ENCODE measurements at places on chromosomes 4 and X.

GRCh38 chr4:52036886-52037530 is 1.1 kb downstream of the SGCB start:
- peak overlapping the region; percentile 83 for H3K4me3 ChIP-seq
- H3K36me3 ChIP-seq = peaks cover 3% of the 10 kb centered on the region
- no peak for DNase-seq
- peaks cover 24% of the 10 kb centered on the region for H3K4me1 ChIP-seq
- no peaks in the 10 kb centered on the region for H3K27me3 ChIP-seq

GRCh38 chr4:123397144-123398065 is 810 bp downstream of the SPRY1 start:
- DNase-seq = peak; percentile 90
- H3K4me3 ChIP-seq = peak overlapping the region; percentile 78
- H3K36me3 ChIP-seq = peaks cover 9% of the 10 kb centered on the region

DNA sequence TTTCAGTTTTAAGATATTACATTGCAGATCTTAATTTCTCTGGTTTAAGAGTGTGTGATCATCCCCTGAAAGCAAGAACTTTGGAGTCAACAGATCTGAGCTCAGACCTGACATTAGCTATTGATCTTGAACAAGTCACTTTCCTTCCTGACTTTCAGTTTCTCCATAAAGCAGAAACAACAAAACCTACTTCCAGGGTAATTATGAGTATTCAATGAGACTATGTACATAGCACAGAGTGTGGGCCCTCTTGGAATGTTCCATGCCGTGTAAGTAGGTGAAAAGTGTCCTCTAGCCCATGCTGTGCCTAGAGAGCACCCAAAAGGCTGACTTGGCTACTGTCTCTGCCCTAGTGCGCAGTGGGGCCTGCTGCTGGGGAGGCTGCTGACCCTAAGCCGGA is 188.0 kb upstream of the RPL34 start:
- H3K36me3 ChIP-seq = no peaks in the 10 kb centered on the region
- H3K27me3 ChIP-seq = no peaks in the 10 kb centered on the region
- DNase-seq = no peak
- no peak overlapping the region for H3K27ac ChIP-seq

DNA sequence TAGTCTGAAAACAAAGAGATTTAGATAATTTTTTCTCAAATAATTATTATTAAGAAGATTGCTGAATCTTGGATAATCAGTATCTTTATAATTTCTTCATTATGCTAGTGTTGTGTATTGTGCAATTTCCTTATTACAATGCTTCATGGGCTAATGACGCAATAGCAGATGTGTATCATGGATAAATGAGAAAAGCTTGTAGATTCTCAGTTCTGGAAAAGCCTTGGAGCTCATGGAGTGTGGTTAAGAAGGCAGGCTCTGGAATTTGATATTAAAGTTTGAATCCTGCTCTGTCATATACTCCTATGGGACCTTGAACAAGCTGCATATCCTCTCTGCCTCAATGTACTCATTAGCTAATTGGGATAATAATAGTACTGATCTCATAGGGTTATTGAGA is 18.9 kb upstream of the CXCL8 start:
- H3K27me3 ChIP-seq = no peaks in the 10 kb centered on the region
- no peak overlapping the region for H3K27ac ChIP-seq
- H3K4me1 ChIP-seq = peaks cover 3% of the 10 kb centered on the region
- no peak overlapping the region for H3K4me3 ChIP-seq
- H3K36me3 ChIP-seq = no peaks in the 10 kb centered on the region

- peak overlapping the region; percentile 73 for H3K4me3 ChIP-seq
- H3K4me1 ChIP-seq = no peaks in the 10 kb centered on the region
- no peaks in the 10 kb centered on the region for H3K27me3 ChIP-seq
- no peak for DNase-seq
- H3K27ac ChIP-seq = peak overlapping the region; percentile 80
Measured at GRCh38 chrX:103215425-103215991, 600 bp downstream of the BEX4 start.

DNA sequence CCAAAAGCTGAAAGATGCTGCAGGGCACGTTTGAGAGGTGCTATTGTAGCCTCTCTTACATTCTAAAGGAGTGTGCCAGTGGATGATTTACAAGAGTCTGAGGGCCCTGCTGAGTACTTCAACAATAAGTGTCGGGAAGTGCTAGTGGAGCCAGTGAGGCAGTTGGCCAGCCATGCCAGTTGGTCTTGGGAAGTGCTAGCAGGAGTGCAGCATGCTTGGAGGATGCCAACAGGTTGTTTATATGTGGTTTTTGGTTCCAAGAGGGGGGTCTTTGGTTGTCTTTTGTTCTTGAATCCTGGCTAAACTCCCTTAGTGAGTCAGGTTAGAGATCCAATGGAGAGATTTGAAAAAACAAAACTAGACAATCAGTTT is 335.3 kb downstream of the PABPC4L start:
- no peaks in the 10 kb centered on the region for H3K27me3 ChIP-seq
- no peaks in the 10 kb centered on the region for H3K36me3 ChIP-seq
- DNase-seq = no peak
- H3K4me3 ChIP-seq = no peak overlapping the region
- no peak overlapping the region for H3K27ac ChIP-seq
- no peaks in the 10 kb centered on the region for H3K4me1 ChIP-seq
